ENCODE measurements at places on chromosomes 3 and 15. TPM values are rescaled to one million over a fixed set of nuclear protein-coding genes. Genes with fewer than 3 reads are reported as not detected.

The GOLGA8J gene
- total RNA-seq, result not detected

The GPR27 gene
- 1.2 TPM for total RNA-seq

The PAQR5 gene
- total RNA-seq, result 0.10 TPM

The UBE3A gene
- 89.0 TPM for total RNA-seq

The CEP152 gene
- 39.4 TPM for total RNA-seq

The MAP6D1 gene
- 1.00 TPM for total RNA-seq

The CDC25A gene
- total RNA-seq, result 36.8 TPM

The CFAP161 gene
- total RNA-seq, result not detected

The SLC24A5 gene
- total RNA-seq, result not detected

The SCAANT1 gene
- not detected for total RNA-seq

The EFCAB12 gene
- total RNA-seq, result 0.31 TPM

The FSTL1 gene
- total RNA-seq, result 0.12 TPM

The PTX3 gene
- total RNA-seq, result not detected

GRCh38 chr3:191695131-191695814 is 234.3 kb downstream of the PYDC2 start:
- no peak overlapping the region for H3K27ac ChIP-seq
- no peak overlapping the region for H3K4me3 ChIP-seq
- DNase-seq, result no peak
- no peaks in the 10 kb centered on the region for H3K27me3 ChIP-seq

- peak overlapping the region; percentile 94 for H3K4me3 ChIP-seq
- DNase-seq, result peak; percentile 65
- H3K36me3 ChIP-seq, result peaks cover 31% of the 10 kb centered on the region
- no peaks in the 10 kb centered on the region for H3K27me3 ChIP-seq
- H3K27ac ChIP-seq, result peak overlapping the region; percentile 82
Observed at GRCh38 chr3:15428539-15428938, 1.1 kb downstream of the EAF1 start.

DNA sequence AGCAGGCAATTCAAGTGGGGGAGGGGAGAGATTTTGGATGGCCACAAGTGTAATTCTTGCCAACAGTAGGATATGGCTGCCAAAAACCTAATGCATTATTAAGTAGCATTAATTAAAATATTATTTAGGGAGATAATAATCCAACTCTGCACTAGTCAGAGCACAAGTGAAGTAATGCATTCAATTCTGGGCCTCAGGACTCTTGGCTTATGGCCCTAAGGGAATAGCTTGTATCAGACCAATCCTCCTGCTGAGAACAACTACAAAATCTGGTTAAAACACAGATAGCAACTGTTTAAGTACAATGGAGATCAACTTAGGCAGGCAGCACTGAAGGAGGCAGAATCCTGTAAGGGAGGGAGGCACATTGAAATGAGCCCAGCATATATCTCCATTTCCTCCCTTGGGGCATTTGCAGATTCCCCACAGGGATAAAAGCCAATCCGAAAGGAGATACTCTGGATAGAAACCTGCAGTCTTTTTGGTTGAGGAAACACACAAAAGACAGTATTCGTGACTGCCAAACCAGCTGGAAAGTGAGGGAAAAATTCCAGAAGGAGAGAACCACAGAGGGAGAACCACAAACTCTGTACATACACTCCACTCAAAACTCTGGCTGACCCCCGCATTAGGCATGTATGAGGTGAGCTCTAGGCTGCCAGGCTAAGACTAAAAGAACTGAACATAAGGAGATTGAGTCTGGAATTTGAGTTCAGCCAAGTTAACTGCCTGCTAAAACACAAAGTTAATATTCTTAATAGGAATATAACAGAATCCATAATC is 57.4 kb downstream of the ETFA start:
- H3K4me1 ChIP-seq, result peaks cover 3% of the 10 kb centered on the region
- H3K27ac ChIP-seq, result no peak overlapping the region
- H3K36me3 ChIP-seq, result peaks cover 7% of the 10 kb centered on the region
- H3K27me3 ChIP-seq, result no peaks in the 10 kb centered on the region
- H3K4me3 ChIP-seq, result no peak overlapping the region

DNA sequence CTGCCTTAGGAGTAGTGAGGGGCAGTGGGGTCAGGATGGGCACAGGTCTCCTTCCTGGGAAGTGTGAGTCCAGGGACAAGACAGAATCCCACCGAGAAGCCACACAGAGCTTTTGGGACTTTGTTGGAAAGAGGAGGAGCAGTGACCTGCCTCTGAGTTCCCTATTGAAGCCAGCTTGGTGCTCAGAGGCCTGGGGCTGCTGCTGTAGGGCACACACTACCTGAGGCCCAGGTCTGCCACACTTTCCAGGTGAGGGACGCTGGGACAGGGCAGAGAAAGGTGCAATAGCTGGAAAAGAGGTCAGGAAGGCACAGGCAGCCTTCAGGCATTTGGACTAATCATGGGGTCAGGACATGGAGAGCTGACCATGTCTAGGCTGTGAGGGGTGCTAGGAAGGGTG is 67.7 kb downstream of the SCN5A start:
- no peak overlapping the region for H3K27ac ChIP-seq
- H3K4me3 ChIP-seq, result no peak overlapping the region
- H3K36me3 ChIP-seq, result no peaks in the 10 kb centered on the region
- H3K27me3 ChIP-seq, result no peaks in the 10 kb centered on the region

DNA sequence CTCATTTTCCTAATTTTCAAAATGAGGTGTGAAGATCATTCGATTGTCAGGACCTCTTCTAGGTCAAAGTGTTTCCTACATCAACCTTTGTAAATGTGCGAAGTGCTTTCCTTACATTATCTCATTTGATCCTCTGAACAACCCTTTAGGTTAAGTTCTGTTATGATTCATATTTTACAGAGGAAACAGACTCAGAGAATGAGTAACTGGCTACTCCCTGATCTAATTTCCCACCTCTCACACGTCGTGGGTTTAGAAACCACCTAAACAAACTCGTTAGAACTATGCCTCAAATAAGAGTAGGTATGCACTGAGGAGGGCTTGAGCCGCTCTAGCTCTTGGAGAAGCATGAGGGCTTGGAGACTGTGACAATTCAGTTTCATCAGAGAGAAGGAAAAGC is 148.6 kb downstream of the CD47 start:
- H3K27ac ChIP-seq, result peak overlapping the region; percentile 15
- H3K36me3 ChIP-seq, result no peaks in the 10 kb centered on the region
- H3K27me3 ChIP-seq, result no peaks in the 10 kb centered on the region

- no peak for DNase-seq
- H3K27ac ChIP-seq, result no peak overlapping the region
- H3K36me3 ChIP-seq, result no peaks in the 10 kb centered on the region
- no peaks in the 10 kb centered on the region for H3K27me3 ChIP-seq
- H3K4me1 ChIP-seq, result peaks cover 6% of the 10 kb centered on the region
- H3K4me3 ChIP-seq, result no peak overlapping the region
Observed at GRCh38 chr3:178078953-178079352, 457.3 kb upstream of the KCNMB2 start.

GRCh38 chr3:182740710-182741109 is 52.6 kb upstream of the ATP11B start:
- H3K4me3 ChIP-seq, result no peak overlapping the region
- H3K27me3 ChIP-seq, result peaks cover 5% of the 10 kb centered on the region
- no peak overlapping the region for H3K27ac ChIP-seq
- no peaks in the 10 kb centered on the region for H3K36me3 ChIP-seq
- no peak for DNase-seq
- H3K4me1 ChIP-seq, result no peaks in the 10 kb centered on the region

DNA sequence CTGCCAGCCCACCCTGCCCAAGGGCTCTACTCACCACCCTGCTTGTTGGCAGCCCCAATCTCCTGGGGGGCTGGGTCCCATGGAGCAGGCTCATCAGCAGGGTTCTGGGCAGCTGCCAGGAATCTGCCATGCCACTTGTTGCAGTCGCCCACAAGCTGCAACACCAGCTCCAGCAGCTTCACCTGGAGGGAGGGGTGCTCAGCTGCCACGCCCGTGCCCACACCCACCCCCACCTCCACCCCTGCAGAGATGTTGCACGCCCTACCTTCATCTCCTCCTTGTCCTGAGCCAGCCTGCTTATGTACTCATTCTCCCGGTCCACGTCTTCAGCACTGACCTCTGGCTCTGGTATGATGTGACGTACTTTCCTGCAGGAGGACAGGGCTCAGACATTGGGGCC is 77.9 kb upstream of the C2CD4B start:
- no peak overlapping the region for H3K4me3 ChIP-seq
- H3K27ac ChIP-seq, result no peak overlapping the region
- H3K4me1 ChIP-seq, result no peaks in the 10 kb centered on the region
- peaks cover 3% of the 10 kb centered on the region for H3K27me3 ChIP-seq

DNA sequence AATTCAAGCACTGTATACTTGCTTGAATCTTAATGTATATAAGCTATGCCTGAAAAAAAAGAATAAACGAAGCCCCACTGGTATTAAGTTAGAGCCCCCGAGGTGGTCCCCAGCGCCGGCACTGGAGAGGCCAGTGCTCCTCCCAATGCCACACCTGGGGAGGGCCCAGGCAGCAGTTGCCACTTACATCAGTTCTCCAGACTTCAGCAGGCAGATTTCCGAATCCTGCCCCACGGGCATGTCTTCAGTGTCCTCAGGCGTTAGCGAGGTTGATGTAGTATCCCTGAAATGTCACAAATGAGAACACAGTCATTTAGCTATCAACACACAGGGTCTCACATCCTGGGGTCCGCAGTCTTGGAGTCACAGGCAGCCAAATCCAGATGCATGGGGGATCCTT is 7.0 kb upstream of the CXCR6 start:
- no peak overlapping the region for H3K27ac ChIP-seq
- H3K27me3 ChIP-seq, result peaks cover 2% of the 10 kb centered on the region
- no peak overlapping the region for H3K4me3 ChIP-seq
- peaks cover 58% of the 10 kb centered on the region for H3K36me3 ChIP-seq

DNA sequence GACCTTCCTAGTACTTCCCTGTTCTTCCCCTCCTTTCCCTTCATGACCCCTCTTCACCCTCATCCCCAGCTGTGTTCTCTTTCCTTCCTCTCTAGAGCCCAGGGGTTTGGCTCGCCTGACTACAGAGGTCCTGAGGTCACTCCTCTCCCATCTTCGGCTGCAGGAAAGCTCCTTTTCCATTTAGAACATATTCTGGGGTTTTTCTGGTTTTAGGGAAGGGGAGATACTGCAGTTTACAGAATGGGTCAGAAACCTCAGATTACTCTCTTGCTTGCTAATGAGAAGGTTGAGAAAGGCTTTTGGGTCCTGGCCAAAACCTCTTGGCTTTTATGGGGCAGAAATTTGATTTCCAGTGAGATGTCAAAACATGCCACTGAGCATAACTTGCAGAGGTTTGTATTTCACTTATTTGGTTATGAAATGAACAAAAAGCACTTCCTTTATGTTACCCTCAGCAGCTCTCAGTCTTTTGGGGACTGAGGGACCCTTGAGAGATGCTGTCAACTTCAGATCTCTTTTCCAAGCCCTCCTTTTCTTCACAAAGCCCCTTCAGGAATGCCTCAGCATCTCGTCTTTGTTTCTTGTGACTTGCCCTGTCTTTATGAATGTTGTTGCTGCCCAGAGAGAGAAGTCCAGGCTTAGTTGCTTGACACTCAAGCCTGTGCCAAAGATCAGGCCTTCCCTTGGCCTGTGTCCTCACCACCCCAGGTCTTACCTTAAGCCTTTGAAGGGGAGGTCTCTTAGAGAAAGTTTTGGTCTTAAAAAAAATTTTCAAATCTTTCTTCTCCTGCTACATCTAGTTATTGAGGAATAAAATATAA is 121.7 kb upstream of the TPM1 start:
- no peaks in the 10 kb centered on the region for H3K4me1 ChIP-seq
- H3K27ac ChIP-seq, result no peak overlapping the region
- no peak for DNase-seq
- peaks cover 6% of the 10 kb centered on the region for H3K27me3 ChIP-seq
- H3K36me3 ChIP-seq, result no peaks in the 10 kb centered on the region

- no peaks in the 10 kb centered on the region for H3K36me3 ChIP-seq
- no peaks in the 10 kb centered on the region for H3K27me3 ChIP-seq
- no peak overlapping the region for H3K4me3 ChIP-seq
- no peak overlapping the region for H3K27ac ChIP-seq
- no peaks in the 10 kb centered on the region for H3K4me1 ChIP-seq
- no peak for DNase-seq
Observed at GRCh38 chr3:80682951-80683350, 915.2 kb upstream of the ROBO1 start.

GRCh38 chr15:65870889-65871533 is 1.7 kb downstream of the RAB11A start:
- H3K4me1 ChIP-seq, result peaks cover 35% of the 10 kb centered on the region
- H3K27me3 ChIP-seq, result peaks cover 4% of the 10 kb centered on the region
- peak overlapping the region; percentile 96 for H3K27ac ChIP-seq
- H3K4me3 ChIP-seq, result peak overlapping the region; percentile 96
- H3K36me3 ChIP-seq, result peaks cover 17% of the 10 kb centered on the region

DNA sequence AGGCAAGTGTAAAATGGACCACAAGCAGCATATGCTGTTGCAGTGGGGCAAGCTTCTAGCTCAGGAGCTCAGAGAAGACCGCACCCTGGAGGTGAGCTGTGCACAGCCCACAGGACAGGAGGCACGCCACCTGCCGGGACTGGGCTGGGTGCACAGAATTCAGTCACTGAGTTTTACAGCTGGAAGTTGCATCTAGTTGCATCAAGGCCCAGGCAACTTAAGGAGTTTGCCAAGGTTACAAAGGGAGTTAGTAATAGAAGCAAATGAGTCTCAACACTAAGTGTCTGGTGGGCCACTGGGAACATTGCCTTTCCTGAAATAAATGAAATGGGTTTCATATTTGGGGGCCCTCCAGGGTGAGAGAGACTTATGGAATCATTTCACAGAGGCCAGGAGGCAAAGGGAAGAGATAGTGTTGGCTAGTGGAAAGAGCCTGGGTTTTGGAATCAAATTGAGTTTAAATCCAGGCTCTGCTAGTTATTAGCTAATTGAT is 36.0 kb upstream of the TIMP4 start:
- no peaks in the 10 kb centered on the region for H3K36me3 ChIP-seq
- peaks cover 8% of the 10 kb centered on the region for H3K27me3 ChIP-seq
- H3K4me1 ChIP-seq, result peaks cover 50% of the 10 kb centered on the region
- peak; percentile 74 for DNase-seq

DNA sequence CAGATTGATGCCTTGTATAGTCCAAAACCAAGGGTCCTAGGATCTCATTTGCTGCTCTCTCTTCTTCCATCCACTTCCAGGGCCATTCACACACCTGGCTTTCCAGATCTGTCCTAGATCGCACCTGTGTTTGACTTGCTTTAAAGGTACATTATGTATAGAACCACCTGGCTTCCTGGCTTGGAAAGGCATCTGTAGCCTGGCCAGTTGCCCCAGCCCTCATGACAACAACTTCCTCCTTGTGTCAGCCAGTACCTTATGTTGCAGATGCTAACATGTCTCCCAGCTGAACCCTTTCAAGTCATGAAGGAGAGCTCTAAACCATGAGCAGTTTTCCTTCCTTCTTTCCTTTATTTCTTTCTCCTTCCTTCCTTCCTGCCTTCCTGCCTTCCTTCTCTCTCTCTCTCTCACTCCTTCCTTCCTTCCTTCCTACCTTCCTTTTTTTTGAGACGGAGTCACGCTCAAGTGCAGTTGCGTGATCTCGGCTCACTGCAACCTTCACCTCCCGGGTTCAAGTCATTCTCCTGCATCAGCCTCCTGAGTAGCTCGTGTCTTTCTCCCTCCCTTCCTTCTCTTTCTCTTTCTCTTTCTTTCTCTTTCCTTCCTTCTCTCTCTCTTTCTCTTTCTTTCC is 2.5 kb upstream of the HTR3C start:
- H3K27ac ChIP-seq, result no peak overlapping the region
- H3K4me1 ChIP-seq, result no peaks in the 10 kb centered on the region
- peaks cover 3% of the 10 kb centered on the region for H3K27me3 ChIP-seq
- DNase-seq, result no peak
- H3K36me3 ChIP-seq, result no peaks in the 10 kb centered on the region
